Activated CD8-positive, alpha-beta memory T cell treated with anti-CD3 and anti-CD28 coated beads for 48 hours (primary cell): ENCODE measurements at places on chromosomes 7 and 10.

DNA sequence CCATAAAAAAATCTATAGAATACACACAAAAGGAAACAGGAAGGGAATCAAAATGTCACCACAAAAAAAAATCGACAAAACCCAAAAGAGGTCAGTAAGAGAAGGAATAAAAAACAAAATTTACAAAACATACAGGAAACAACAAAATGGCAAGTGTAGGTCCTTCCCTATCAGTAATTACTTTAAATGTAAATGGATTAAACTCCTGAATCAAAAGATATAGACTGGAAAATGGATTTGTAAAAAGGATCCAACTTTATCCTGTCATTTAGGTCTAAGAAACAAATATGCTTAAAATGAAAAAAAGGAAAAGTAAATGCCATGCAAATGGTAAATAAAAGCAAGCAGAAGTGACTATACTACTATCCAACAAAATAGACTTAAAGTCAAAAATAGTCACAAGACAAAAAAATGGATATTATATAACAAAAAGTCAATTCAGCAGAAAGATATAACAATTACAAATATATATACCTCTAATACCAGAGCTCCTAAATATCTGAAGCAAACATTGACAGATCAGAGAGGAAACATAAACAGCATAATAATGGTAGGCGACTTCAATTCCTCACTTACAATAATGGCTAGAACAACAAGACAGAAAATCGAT lies 2.0 kb downstream of the OR13A1 start:
- no peak for DNase-seq

- no peak for DNase-seq
These were observed 433.9 kb downstream of the SORCS3 start for GRCh38 chr10:105075031-105075430.

- no peak for DNase-seq
These were observed 15.1 kb downstream of the ATP6V1F start for GRCh38 chr7:128877756-128878120.

GRCh38 chr10:20405761-20406160 lies 491.4 kb downstream of the NEBL start:
- DNase-seq = no peak

- no peak for DNase-seq
These were observed 6.4 kb downstream of the WDFY4 start for GRCh38 chr10:48690791-48691660.

DNA sequence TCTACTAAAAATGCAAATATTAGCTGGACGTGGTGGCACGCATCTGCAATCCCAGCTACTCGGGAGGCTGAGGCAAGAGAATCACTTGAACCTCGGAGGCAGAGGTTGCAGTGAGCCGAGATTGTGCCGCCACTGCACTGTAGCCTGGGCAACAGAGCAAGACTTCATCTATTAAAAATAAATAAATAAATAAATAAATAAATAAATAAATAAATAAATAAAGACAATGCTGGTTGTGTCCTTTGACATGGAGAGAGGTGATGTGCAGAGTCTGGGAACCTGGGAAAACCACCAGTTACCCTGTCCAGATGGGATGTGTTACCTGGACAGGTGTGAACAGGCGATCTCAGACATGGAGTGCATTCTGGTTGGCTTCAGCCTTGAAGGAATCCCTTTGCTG lies 102.5 kb downstream of the COBL start:
- no peak for DNase-seq

GRCh38 chr7:76315364-76315763 lies 12.9 kb downstream of the HSPB1 start:
- no peak for DNase-seq

GRCh38 chr10:64762861-64763260 lies 1241.7 kb downstream of the REEP3 start:
- DNase-seq = no peak

GRCh38 chr7:158303121-158303520 lies 284.5 kb downstream of the PTPRN2 start:
- no peak for DNase-seq

DNA sequence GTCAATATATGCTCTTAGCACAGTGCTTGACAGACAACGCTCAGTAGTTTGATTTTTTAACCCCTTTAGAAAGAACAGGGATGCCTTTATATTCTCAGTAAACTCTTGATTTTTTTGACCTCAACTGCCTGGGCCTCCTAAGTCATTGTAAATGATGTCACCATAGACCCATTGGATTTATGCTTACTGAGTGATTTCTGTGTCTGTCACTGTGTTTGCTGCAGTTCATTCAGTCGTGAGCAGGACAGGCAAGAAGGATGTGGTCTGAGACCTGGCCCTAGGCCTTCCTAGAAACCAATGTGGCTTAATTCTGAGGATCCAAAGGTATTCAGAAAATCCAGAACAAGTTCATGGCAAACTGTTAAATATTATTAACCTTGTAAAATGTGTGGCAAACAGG lies 868.1 kb downstream of the XPNPEP1 start:
- no peak for DNase-seq

- DNase-seq = no peak
These were observed 26.0 kb downstream of the PRSS2 start for GRCh38 chr7:142796501-142797390.

DNA sequence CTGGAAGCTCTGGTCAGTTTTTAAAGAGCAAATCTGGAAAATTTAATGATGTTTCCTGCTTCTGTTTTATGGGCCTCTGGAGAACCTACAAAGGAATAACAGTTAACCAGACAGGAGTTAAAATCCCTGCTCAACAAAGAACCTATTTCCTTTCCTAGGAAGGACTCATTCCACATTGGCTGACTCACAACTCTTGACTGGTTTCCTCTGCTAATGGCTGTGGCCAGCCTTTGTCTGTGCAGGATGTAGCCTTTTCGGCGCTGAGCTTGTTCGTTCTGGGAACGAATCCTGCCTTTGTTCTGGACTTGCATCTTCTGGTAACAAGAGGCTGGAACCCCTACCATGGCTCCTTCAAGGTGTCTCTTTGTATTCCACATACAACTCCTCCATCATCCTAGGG lies 112.8 kb upstream of the PDCD4 start:
- no peak for DNase-seq

GRCh38 chr7:25897261-25897782 lies 254.7 kb upstream of the NFE2L3 start:
- no peak for DNase-seq

- no peak for DNase-seq
These were observed 165.4 kb downstream of the GLI3 start for GRCh38 chr7:42071372-42072261.

- DNase-seq = no peak
These were observed 432.2 kb upstream of the KLF6 start for GRCh38 chr10:4217187-4217586.

DNA sequence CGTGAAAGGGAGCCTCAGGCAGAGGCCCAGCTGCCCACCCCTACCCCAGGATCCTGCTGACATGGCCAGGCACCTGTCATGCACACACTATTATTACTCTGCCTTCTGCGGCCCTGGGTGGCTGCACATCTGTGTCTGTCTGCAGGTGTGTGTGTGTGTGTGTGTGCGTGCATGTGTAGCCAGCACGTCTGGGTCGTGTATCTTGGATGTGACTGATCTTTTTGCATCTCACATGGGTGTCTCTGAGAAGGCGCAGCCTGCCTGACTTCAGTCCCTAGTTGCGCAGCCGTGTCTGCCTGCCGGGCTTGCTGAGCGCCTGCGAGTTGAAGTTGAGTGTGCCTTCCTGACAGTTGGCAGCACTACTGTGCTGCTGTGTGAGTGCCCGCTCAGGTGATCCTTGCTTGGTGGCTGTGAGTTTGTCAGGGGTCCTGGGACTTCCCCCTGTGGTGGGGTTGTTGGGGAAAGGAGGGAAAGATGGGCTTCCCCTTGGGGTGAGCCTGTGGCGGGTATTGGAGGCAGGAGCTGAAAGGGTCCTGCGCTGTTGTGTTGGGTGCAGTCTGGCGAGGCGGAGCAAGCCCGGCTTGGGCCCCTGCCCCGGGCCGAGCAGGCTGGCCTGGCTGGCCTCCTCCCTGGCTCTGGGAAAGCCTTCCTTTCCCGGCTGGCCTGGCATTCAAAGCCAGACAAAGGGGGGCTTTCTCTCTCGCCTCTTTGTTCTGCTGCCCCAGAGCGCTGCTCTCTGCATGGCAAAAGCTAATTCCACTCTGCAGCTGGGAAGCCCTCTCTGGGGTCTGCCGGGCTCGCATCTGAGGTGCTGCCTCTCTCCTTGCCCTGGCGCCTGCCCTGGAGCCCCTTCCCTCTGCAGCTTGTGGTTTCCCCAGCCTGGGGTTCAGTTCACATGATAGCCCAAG lies 4.9 kb downstream of the TRIM8 start:
- no peak for DNase-seq

- DNase-seq = no peak
These were observed 241.2 kb downstream of the CCDC7 start for GRCh38 chr10:32687116-32687515.

GRCh38 chr7:108697254-108697653 lies 127.6 kb downstream of the DNAJB9 start:
- no peak for DNase-seq

- no peak for DNase-seq
These were observed 46.4 kb upstream of the PLA2G12B start for GRCh38 chr10:73000973-73001372.

DNA sequence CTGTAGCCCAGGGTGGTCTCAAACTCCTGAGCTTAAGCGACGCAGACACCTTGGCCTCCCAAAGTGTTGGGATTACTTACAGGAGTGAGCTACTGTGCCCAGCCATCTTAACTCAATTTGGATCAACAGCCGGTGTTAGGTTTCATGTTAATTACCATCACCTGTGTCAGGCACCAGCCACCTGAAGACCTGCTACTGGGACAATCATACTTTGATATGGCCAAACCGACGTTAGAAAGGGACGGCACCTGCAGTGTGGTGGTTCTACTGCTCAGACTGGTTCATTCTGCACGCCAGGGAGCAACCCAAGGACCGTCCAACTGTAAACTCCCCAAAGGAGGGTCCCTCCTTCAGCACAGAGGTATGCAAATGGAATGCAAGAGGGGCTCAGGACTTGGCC lies 74.2 kb upstream of the CYTH3 start:
- DNase-seq = no peak

GRCh38 chr10:59903871-59904270 lies 2.5 kb downstream of the CCDC6 start:
- DNase-seq = no peak

DNA sequence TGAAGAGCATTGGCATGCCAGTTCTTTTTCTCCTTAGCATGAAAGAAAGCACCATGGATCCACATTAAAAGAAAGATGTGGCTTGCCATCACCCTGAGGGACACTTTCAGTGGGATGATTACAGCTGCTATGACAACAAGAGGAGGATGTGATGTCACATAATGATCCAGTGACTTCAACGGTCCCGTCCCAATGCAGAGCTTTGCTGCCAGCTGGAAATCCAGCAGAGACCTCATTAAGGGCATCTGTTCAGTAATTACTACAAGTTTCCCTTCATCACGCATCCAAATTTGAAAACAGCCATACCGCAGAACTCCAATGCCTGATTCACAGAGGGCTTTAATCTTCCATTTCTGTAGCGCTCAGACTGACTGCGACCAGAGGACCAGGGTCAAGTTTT lies 206.6 kb downstream of the LSM5 start:
- DNase-seq = no peak

- no peak for DNase-seq
These were observed 15.6 kb upstream of the EFCAB10 start for GRCh38 chr7:105596866-105597265.

GRCh38 chr10:100037758-100038315 lies 28.1 kb upstream of the DNMBP start:
- no peak for DNase-seq

DNA sequence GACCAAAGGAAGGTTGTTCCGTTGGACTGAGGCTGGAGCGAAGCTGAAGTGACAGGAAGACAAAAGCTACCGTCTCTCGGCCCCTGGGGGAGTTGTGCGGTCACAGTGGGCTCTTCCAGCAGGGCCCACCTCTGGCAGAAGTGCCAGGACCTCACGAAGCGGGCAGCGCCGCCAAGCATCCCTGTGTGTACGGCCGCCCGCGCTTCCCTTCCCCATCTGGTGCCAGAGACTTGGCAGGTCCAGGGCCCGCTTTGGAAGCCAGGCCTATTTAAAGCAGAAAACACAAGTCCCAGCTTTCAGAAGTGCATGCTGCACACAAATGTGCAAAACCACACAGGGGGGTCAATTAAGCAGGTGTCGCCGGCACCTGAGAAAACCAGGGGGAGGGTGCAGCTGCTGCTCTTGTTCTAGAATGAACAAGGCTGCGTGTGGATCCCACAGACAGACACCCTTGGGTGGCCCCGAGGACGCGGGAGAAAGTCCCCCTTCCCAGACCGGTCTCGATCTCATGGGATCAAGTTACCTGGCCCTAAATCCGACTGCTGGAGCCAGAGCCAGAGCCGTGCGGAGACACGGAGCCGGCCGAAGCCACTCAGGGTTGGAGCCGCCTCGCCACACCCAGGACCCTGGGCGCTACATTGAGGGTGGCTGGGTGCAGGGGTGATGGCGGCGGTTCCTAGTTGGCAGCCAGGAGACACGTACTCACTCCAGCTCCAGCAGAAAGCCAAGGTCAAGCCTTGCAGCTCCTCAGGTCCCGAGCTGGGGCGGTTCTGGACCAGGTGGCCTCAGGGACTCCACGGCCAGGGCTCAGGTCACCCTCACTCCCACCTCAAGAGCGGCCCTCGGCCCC lies 51.8 kb upstream of the PPP2R2D start:
- DNase-seq = no peak

DNA sequence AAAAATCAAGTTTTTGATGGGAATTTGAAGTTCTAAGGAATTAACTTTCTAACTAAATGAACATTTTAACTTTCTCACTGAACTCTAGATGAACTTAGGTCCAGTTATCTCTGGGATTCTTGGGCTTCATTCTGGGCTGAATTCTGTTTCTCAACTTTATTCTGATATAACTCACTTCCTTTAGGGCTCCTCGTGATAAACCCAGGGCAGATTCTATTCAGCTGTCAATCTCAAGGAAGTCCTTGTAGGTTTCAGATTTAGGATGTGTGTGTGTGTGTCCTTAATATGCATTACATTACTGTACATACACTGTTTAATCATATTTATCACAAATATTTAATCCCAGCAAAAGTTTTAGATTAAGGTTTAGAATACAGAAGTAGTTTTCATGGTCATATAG lies 344.3 kb downstream of the GATA3 start:
- no peak for DNase-seq

- DNase-seq = no peak
These were observed 116.8 kb upstream of the JCAD start for GRCh38 chr10:30176182-30176581.

DNA sequence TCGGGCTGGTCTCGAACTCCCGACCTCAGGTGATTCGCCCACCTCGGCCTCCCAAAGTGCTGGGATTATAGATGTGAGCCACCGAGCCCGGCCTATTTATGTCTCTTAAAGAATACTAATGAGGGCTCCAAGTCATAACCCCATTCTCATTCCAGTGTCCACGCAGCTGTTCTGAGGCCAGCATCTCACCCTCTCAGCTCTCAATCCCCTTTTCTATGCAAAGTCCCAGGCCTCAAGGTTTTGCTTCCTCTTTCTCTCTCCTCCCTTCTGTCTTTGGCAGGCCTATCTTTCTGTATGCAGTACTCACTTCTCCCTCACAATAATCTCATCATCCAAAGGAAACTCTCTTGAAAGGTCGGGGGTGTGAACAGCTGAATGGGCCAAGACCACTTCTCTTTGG lies 28.0 kb upstream of the VSIR start:
- no peak for DNase-seq

GRCh38 chr10:81179805-81180452 lies 642.2 kb downstream of the SH2D4B start:
- DNase-seq = no peak
